ENCODE measurements at places on chromosomes 3 and 15. TPM values are rescaled to one million over a fixed set of nuclear protein-coding genes. Genes with fewer than 3 reads are reported as not detected.
A peak's percentile ranks its signal among the peaks of the same experiment; 100 is the strongest.

GRCh38 chr3:157130467-157131251 is 29.3 kb downstream of the CCNL1 start:
- H3K4me3 ChIP-seq = peak overlapping the region; percentile 69
- peak overlapping the region; percentile 88 for H3K27ac ChIP-seq
- H3K4me1 ChIP-seq = peaks cover 83% of the 10 kb centered on the region

DNA sequence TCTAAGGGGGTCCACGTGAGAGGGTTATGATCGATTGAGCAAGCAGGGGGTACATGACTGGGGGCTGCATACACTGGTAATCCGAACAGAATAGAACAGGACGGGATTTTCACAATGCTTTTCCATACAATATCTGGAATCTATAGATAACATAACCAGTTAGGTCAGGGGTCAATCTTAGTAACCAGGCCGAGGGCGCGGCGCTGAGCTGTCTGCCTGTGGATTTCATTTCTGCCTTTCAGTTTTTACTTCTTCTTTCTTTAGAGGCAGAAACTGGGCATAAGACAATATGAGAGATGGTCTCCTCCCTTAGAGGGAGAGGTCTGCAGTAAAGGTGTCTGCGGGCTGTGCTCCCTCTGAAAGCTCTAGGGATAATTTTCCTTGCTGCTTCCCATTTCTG is 261.3 kb downstream of the XXYLT1 start:
- H3K27ac ChIP-seq = no peak overlapping the region
- H3K27me3 ChIP-seq = no peaks in the 10 kb centered on the region
- no peaks in the 10 kb centered on the region for H3K4me1 ChIP-seq

The KNG1 gene
- total RNA-seq = not detected

DNA sequence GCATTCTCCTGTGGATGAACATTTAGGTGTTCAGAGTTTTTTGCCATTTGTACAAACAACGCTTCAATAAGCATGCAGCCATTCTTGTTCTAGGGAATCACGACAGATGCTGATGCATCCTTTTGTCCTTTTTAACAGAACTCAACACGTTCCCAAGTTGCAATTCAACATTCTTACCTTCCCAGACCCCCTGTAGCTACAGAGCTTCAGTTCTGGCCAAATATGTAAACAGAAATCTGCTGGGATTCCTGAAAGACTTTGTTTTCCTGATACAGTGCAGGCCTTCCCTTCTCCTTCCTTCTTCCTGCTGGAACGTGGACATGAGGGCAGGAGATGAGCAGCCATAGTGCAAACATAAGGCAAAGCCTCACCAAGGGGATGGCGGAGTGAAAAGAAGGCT is 59.1 kb upstream of the SPATA12 start:
- H3K4me3 ChIP-seq = no peak overlapping the region
- no peak for DNase-seq
- H3K36me3 ChIP-seq = no peaks in the 10 kb centered on the region
- H3K27me3 ChIP-seq = peaks cover 6% of the 10 kb centered on the region

DNA sequence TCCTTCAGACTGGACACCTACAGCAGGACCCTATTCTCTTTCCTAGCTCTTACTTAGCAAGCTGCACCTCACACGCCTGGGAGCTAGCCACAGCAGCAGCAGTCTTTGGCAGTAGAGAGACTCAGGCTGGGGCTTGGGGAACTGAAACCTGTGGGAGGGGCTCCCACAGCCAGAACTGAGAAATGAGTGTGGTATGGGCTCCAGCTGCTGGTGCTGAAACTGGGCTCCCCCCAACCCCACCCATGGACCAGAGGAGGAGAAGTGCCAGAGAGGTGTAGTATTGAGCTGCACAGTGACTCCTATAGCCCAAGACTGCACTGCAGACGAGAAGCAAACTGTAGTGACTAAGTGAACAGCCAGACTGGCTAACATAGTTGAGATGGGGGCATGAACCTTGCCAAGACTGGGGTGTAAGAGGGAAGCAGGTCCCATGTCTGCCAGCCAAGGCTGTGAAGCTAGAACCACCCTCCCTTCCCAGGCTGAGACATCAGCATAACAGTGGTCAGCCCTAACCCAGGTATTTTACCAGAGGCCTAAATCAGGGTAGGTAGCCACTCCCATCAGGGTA is 62.5 kb downstream of the MYO5A start:
- peaks cover 32% of the 10 kb centered on the region for H3K4me1 ChIP-seq
- H3K36me3 ChIP-seq = peaks cover 8% of the 10 kb centered on the region
- DNase-seq = peak; percentile 65
- no peak overlapping the region for H3K27ac ChIP-seq
- no peaks in the 10 kb centered on the region for H3K27me3 ChIP-seq
- H3K4me3 ChIP-seq = peak overlapping the region; percentile 30

- H3K4me1 ChIP-seq = peaks cover 62% of the 10 kb centered on the region
- peak; percentile 84 for DNase-seq
- H3K36me3 ChIP-seq = peaks cover 8% of the 10 kb centered on the region
- H3K4me3 ChIP-seq = peak overlapping the region; percentile 25
- H3K27ac ChIP-seq = peak overlapping the region; percentile 34
Measured at GRCh38 chr15:69713726-69714559, 261.3 kb downstream of the RPLP1 start.

DNA sequence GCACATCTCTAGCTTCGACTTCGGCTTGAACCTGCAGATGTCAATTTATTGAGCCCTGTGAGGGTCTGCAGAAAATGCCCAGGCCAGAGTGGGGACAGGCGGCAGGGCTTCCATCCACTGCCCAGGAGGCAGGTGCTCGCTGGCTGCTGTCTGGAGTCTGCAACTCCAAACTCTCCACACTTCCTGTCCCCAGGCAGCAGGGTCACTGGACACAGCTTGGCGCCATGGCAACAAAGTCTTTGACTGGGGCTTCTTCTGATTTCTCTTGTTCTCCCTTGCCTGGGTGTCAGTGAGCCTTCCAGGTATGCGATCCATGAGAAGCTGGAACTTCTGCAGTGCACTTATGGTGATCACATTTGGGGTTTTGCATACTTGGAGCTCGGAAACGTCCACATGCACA is 33.5 kb downstream of the SV2B start:
- H3K4me3 ChIP-seq = no peak overlapping the region
- H3K36me3 ChIP-seq = no peaks in the 10 kb centered on the region
- peaks cover 18% of the 10 kb centered on the region for H3K27me3 ChIP-seq

DNA sequence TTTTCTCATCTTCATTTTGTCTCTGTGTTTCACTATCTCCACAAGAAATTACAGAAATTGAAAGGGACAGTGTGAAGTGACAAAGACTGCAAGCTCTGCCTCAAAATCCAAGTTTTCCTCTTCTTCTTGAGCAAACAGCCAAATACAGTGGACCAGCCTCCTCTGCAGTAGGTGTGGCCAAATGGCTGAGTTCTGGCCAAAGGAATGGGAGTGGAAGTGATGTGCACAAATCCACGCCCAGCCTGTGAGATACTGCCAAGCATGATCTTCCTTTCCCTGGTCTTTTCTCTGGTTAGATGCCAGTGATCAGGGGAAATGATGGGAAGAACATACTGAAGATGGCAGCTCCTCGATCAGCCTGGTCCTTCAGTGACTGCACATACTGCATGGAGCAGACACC is 111.0 kb upstream of the CPNE4 start:
- no peak for DNase-seq
- no peaks in the 10 kb centered on the region for H3K36me3 ChIP-seq
- H3K27me3 ChIP-seq = peaks cover 5% of the 10 kb centered on the region
- no peak overlapping the region for H3K27ac ChIP-seq
- H3K4me1 ChIP-seq = no peaks in the 10 kb centered on the region
- H3K4me3 ChIP-seq = no peak overlapping the region

- H3K4me3 ChIP-seq = no peak overlapping the region
- no peak overlapping the region for H3K27ac ChIP-seq
- no peaks in the 10 kb centered on the region for H3K27me3 ChIP-seq
- no peaks in the 10 kb centered on the region for H3K4me1 ChIP-seq
Measured at GRCh38 chr3:58387650-58388546, 45.7 kb downstream of the PDHB start.

GRCh38 chr3:158739078-158739477 is 6.8 kb upstream of the RARRES1 start:
- H3K4me3 ChIP-seq = no peak overlapping the region
- H3K27ac ChIP-seq = no peak overlapping the region
- no peaks in the 10 kb centered on the region for H3K4me1 ChIP-seq
- H3K36me3 ChIP-seq = peaks cover 2% of the 10 kb centered on the region

DNA sequence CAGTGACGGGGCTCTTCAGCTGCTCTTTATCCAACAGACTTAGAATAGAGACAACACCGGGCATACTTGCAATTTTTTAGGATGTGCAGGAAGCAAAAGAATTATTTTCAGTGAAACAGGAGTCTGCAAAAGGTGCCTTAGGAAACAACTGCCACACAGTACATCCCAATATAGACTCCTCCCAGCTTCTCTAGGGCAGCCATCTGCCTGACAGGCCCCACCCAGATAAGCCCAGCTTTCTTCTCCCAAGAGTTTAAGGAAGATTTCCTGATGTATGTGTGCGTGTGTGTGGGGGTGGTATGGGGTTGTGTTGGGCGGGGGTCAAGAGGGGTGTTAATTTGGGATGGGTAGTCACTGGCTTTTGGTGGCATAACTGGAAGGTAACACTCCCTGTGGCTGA is 21.5 kb downstream of the MAP2K1 start:
- peaks cover 5% of the 10 kb centered on the region for H3K36me3 ChIP-seq
- peaks cover 85% of the 10 kb centered on the region for H3K4me1 ChIP-seq
- no peak for DNase-seq
- no peak overlapping the region for H3K27ac ChIP-seq
- no peaks in the 10 kb centered on the region for H3K27me3 ChIP-seq

GRCh38 chr3:111542611-111543300 is 759 bp downstream of the CD96 start:
- no peaks in the 10 kb centered on the region for H3K27me3 ChIP-seq
- DNase-seq = no peak
- H3K4me3 ChIP-seq = peak overlapping the region; percentile 99

- H3K4me3 ChIP-seq = no peak overlapping the region
- H3K27me3 ChIP-seq = peaks cover 31% of the 10 kb centered on the region
- H3K36me3 ChIP-seq = no peaks in the 10 kb centered on the region
- no peak for DNase-seq
- H3K27ac ChIP-seq = no peak overlapping the region
- H3K4me1 ChIP-seq = no peaks in the 10 kb centered on the region
Measured at GRCh38 chr15:83323296-83323711, 38.8 kb upstream of the BNC1 start.

The NDUFB5 gene
- 133 TPM for total RNA-seq

The SLC51A gene
- not detected for total RNA-seq

- H3K27ac ChIP-seq = no peak overlapping the region
- H3K36me3 ChIP-seq = peaks cover 14% of the 10 kb centered on the region
Measured at GRCh38 chr15:61951949-61952348, 108.3 kb downstream of the VPS13C start.

GRCh38 chr15:20646529-20647142 is 105.0 kb upstream of the GOLGA6L6 start:
- no peaks in the 10 kb centered on the region for H3K4me1 ChIP-seq
- no peaks in the 10 kb centered on the region for H3K36me3 ChIP-seq
- H3K27ac ChIP-seq = no peak overlapping the region
- H3K4me3 ChIP-seq = no peak overlapping the region
- H3K27me3 ChIP-seq = peaks cover 11% of the 10 kb centered on the region
- no peak for DNase-seq

DNA sequence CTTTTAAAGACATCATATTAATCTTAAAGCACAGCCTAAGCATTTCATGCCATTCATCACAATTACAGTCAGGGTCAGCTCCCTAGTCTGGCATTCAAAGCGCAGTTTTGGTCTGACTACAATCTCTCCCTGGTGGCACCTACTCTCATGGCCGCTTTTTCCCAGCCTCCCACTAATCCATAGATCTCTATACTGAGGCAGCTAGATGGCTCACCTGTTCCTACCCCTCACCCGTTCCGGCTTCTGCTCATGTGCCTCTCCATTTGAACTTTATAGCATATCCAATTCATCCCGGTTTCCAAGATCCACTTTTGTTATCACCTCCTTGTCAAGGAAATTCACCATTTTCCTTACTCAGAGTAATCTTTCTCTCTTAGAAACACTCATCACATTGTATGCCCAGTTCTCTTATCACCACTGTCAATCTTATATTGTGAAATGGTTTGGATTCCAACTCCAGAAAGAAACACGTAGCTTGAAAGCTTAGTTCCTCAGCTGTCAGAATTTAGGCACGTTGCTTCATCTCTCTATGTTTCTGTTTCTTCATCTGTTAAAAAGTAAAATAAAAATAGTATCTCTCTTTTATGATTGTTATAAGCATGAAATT is 220.0 kb upstream of the UBE2E2 start:
- no peaks in the 10 kb centered on the region for H3K36me3 ChIP-seq
- no peaks in the 10 kb centered on the region for H3K27me3 ChIP-seq
- no peak overlapping the region for H3K27ac ChIP-seq
- no peaks in the 10 kb centered on the region for H3K4me1 ChIP-seq

DNA sequence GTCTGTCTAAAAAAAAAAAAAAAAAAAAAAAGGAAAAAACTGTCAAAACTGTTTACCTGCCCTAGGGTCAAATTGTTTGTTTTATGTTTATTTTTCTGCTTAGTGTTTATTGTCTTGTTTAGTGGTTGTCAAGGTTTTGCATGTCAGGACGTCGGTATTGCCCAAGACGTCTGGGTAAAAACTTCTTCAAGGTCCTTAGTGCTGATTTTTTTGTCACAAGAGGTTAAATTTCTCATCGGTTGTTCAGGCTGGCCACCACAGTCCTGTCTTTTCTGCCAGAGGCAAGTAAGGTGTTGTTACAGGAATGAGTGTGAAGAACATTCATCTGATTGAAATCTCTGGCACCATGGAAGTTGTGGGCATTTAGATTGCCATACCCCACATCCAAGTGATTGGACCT is 7.0 kb downstream of the DET1 start:
- DNase-seq = no peak
- H3K27me3 ChIP-seq = no peaks in the 10 kb centered on the region
- H3K4me1 ChIP-seq = peaks cover 6% of the 10 kb centered on the region
- H3K27ac ChIP-seq = no peak overlapping the region

The ANKDD1A gene
- total RNA-seq = 8.4 TPM

DNA sequence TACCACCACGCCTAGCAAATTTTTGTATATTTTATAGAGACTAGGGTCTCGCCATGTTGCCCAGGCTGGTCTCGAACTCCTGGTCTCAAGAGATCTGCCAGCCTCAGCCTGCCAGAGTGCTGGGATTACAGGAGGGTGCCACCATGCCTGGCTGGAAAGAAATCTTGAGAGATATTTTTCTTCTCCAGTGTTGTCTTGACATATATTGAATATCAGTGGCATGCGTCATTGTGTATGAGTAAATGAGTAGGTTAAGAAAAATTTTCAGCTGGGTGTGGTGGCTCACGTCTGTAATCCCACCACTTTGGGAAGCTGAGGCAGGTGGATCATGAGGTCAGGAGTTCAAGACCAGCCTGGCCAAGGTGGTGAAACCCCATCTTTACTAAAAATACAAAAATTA is 3.5 kb upstream of the PIF1 start:
- DNase-seq = no peak
- H3K36me3 ChIP-seq = no peaks in the 10 kb centered on the region

The ENTPD3 gene
- total RNA-seq = not detected

- no peaks in the 10 kb centered on the region for H3K36me3 ChIP-seq
- no peak overlapping the region for H3K4me3 ChIP-seq
- no peak overlapping the region for H3K27ac ChIP-seq
- peaks cover 18% of the 10 kb centered on the region for H3K4me1 ChIP-seq
- H3K27me3 ChIP-seq = no peaks in the 10 kb centered on the region
Measured at GRCh38 chr3:129829640-129830039, 63.9 kb downstream of the TMCC1 start.

- H3K27me3 ChIP-seq = no peaks in the 10 kb centered on the region
- no peak overlapping the region for H3K27ac ChIP-seq
- H3K4me1 ChIP-seq = peaks cover 5% of the 10 kb centered on the region
- no peak for DNase-seq
Measured at GRCh38 chr15:34855893-34856292, 60.5 kb upstream of the ACTC1 start.

The SOX14 gene
- total RNA-seq = not detected

The EXD1 gene
- not detected for total RNA-seq
